ENCODE measurements at places on chromosomes 1 and 21. TPM values are rescaled to one million over a fixed set of nuclear protein-coding genes. Genes with fewer than 3 reads are reported as not detected.

Gene AMY1A
- total RNA-seq, result not detected

Gene DCDC2B
- not detected for total RNA-seq

Gene OR10Z1
- not detected for total RNA-seq

Gene GNG12
- 26.2 TPM for total RNA-seq

Gene HSD3B1
- not detected for total RNA-seq

Gene GUCA2B
- not detected for total RNA-seq

Gene WDR64
- 0.80 TPM for total RNA-seq

Gene SMIM1
- total RNA-seq, result 2.1 TPM

Gene TMEM269
- 0.38 TPM for total RNA-seq

Gene PIGV
- 7.6 TPM for total RNA-seq

- DNase-seq, result peak; percentile 18
These were observed 98.8 kb downstream of the RASAL2 start for GRCh38 chr1:178192686-178193085.

- peak; percentile 87 for DNase-seq
These were observed 30.5 kb upstream of the LRIG2 start for GRCh38 chr1:113042285-113043143.

DNA sequence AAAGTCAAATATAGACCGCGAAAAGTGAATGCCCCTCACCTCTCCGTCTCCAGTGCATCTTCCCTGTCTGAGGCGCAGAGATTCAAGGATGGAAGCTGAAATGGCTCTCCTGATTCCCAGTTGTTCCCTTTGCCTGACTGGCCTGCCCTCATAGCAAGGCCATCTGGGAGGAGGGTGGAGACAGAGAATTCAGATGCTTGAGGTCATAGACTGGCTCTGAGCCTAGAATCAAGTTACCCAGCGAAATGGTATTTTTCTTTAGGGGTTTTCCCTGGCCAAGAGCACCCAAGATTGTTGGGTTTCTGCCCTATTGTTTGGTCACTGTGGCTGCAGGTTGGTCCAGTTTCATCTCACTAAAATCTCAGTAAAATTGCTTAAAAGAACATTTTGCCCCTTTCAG, 7.2 kb downstream of the METTL13 start:
- DNase-seq, result no peak

- DNase-seq, result no peak
These were observed 25.0 kb downstream of the PTPN22 start for GRCh38 chr1:113846391-113847035.

DNA sequence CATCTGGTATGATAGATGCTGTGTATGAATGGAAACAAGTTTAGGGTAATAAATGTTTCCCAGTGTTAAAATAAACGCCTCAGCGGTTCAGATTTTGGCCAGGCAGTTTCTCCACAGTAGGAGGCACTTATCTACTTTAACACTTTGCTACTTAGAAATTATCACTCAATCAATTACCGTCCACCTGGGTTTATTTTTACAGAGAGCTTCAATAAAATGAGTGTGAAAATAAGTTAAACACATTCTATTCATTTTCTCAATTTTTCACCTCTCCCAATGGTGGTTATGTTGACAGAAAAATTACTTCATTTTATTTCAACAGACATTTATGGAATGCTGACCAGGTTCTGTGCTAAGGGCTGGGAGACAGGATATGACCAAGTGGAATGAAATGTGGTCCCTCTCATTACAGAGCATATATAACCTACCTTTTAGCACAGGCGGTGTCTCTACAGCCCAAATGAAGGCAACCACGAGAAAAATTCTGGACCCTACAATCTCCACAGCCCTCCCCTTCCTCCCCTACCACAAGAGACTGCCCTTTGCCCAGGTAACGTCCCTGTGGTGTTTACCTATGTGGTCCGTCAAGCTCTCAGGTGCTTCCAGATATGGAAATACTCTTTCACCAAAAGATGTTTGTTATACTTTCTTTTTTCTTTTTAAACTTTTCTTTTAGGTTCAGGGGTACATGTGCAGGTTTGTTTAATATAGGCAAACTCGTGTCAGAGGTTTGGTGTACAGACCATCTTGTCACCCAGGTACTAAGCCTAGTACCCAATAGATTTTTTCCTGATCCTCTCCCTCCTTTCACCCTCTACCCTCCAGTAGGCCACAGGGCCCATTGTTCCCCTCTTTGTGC, 105.5 kb downstream of the HLCS start:
- no peak for DNase-seq

GRCh38 chr1:59198564-59198963, 98.3 kb upstream of the FGGY start:
- DNase-seq, result no peak

DNA sequence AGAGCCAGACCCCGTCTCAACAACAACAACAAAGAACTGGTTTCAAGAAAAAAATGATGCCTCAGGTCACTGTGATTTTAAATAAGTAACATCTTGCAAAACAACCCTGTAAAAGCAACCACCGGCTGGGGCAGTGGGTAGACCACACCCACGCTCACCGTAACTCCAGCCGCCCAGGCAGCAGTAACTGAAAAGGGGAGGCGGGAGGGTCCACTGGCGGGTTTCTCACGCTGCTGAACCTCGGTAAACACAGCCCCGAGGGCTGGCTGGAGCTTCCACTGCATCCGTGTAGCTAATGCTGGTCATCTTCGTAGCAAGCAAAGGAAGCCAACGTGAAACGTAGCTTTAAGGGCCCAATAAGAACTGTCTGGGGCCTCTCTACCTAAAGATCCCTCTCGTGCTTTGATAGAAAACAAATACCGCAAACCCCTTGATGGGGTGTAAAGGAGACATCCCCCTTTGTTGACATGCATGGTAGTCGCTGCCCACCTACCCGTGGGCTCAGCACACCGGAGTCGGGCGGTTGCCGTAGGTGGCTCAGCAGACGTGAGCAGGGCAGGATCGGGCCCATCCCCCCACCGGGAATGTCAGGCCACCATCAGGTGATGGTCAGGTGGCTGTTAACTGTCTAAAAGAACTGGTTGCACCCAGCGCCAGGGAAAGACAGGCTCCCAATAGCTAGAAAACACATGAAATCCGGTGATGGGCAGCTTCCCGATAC, 4.2 kb downstream of the C1orf159 start:
- no peak for DNase-seq

DNA sequence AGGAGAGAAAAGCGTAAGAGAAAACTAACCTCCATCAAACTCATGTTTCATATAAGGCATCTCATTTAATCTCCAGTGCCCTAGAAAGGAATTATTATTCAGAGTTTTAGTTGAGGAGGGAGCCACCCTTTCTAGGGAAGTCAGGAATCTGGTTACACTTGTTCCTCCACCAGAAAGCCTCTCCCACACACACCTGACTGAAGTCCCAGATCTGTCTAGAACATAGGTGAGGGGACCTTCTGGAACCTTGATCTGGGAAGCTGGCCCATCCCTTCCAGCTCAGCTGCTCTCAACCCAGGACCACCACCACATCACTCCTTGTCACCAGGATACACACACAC, 1.9 kb upstream of the DENND2D start:
- DNase-seq, result no peak

GRCh38 chr1:62407398-62408009, 29.3 kb upstream of the USP1 start:
- peak; percentile 17 for DNase-seq

- no peak for DNase-seq
These were observed 55.3 kb upstream of the DSCAM start for GRCh38 chr21:40902299-40902698.

- no peak for DNase-seq
These were observed 32.9 kb downstream of the RAB3B start for GRCh38 chr1:51957618-51958017.

GRCh38 chr1:10380594-10381275, 18.1 kb upstream of the PGD start:
- no peak for DNase-seq

- no peak for DNase-seq
These were observed 228.1 kb downstream of the C1orf94 start for GRCh38 chr1:34404804-34405203.

DNA sequence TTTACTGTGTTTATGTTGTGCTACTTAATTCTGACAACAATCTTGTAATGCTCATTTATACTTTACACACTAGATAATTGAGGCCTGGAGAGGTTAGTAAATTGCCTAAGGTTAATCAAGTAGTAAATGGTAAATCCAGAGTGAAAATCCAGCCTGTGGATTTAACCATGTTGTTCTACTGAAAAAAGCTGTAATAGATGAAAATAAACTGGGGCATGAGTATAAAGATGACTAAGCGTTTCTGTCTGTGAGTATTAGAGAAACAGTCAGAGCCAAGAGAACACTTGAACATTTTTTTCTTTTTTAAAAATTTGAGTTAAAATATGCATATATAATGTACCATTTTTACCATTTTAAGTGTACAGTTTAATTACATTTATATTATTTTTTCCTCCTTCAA, 47.9 kb upstream of the LEPR start:
- no peak for DNase-seq

- no peak for DNase-seq
These were observed 270.8 kb downstream of the FOXD2 start for GRCh38 chr1:47708658-47709018.

DNA sequence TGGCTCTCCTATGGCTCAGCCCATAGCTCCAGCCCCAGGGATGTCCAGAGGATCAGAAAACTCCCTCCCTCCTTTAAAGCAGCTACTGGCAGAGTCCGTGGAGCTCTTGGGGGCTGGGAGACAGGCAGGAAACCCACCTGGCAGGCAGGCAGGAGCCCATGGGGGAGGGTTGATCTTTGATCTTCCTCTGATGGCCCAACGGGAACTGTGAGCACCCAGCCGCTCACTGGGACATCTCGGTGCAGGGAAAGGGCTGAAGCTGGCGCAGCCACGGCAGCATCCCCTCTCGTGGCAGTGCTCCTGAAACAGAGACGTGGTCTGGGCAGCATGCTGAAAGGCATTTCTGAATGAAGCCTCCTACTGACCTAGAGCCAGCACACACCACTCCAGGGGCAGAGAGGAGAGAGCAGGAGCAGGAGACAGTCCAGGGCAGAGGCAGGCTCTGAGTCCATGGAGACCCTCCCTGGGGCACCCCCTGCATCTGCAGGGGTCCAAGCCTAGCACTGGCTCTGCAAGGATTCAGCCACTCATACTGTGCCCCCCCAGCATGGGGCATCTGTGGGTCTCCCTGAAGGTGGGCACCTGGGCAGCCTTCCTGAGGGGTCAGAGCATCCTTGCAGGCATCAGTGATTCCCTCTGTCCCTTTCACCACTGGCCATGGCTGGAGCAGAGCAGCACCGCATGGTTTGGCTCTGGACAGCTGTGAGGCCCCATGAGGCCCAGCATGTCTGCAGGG, 4.9 kb upstream of the SLX9 start:
- no peak for DNase-seq

DNA sequence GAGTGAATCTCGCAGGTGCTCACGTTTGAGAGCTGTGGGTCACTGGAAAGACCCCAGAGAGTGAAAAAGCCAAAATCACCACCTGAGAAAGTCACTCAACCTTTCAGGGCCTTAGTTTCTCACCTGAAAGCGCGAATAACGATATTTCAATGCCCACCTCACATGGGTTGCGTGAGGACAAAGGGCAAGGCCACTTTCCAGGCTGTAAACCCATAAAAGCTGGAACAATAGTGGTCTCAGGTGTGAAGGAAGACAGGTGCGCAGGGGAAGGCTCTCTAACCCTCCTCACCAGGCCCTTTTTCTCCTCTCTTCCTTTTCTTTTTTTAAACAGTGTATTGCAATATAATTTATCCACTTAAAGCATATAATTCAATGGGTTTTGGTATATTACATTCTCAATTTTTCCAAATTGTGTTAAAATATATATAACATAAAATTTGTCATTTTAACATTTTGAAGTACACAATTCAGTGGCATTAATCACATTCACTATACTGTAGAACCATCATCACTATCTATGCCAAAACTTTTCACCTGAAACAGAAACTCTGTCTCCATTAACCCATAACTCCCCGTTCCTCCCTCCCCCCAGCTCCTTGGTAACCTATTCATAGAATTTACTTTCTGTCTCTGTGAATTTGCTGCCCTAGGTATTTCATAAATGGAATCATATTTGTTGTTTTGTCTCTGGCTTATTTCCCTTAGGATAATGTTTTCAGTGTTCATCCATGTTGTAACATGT, 118.4 kb upstream of the TNR start:
- DNase-seq, result no peak

GRCh38 chr1:214499732-214500131, 51.7 kb downstream of the PTPN14 start:
- no peak for DNase-seq

- DNase-seq, result no peak
These were observed 78.6 kb downstream of the TIAM1 start for GRCh38 chr21:31265366-31266013.

GRCh38 chr21:24007592-24007991, 1599.7 kb downstream of the MRPL39 start:
- DNase-seq, result no peak

- DNase-seq, result peak; percentile 96
These were observed 81.7 kb upstream of the ZNF648 start for GRCh38 chr1:182143154-182143657.

DNA sequence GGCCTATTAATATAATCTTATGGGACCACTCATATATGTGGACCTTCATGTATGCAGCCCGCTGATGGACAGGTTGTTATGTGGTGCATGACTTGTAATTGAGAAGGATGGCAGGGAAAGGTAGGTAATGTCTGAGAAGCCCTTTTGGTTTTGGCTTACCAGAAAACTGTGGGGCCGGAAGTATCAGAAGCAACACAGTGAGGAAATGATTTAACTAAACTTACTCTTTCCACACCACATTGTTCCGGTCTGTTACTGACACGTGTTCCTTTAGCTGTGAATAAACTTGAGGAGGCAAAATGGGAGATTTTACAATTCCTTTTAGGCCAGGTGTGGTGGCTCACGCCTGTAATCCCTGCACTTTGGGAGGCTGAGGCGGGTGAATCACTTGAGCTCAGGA, 32.4 kb downstream of the KIF1B start:
- no peak for DNase-seq

DNA sequence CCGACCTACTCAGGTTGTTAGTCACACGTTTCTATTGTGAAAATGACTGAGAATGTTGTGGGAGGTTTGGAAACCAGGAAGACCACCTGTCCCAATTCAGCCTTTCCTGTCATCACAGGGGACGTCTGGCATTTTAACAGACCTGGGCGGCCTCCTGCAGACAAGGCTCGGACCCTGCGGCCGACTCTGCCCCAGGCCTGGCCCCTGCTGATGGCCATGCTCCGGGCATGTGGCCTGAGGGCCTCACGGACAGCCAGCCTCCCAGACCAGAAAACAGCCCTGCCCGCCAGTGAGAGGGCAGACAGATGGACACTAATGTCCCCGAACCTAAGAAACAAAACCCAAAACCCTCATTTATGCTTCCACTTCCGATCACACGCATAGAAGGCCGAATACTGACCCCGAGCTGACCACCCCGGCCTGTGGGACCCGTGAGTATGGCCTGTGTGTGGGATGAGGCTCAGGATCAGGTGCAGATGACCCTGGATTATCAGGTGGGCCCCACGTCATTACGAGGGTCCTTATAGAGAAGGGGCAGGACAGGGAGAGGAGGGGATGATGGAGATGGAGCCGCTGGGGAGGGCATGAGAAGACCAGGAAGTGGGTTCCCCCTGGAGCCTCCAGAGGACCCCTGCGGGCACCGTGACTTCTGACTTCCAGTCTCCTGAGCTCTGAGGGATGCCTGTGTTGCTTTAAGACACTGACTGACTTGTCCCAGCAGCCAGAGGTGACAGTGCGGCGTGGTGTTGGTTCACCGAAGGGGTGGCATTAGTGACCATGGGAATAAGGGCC, 9.6 kb downstream of the COL18A1 start:
- DNase-seq, result no peak

GRCh38 chr1:34532113-34532512, 222.7 kb upstream of the GJB5 start:
- no peak for DNase-seq

- DNase-seq, result no peak
These were observed 5.6 kb downstream of the MAP10 start for GRCh38 chr1:232810856-232811255.
